Activated T-cell treated with anti-CD3 and anti-CD28 coated beads, Interleukin-2, amount 50 U/mL, for 48 hours (primary cell): ENCODE measurements at places on chromosomes 6 and 20.

DNA sequence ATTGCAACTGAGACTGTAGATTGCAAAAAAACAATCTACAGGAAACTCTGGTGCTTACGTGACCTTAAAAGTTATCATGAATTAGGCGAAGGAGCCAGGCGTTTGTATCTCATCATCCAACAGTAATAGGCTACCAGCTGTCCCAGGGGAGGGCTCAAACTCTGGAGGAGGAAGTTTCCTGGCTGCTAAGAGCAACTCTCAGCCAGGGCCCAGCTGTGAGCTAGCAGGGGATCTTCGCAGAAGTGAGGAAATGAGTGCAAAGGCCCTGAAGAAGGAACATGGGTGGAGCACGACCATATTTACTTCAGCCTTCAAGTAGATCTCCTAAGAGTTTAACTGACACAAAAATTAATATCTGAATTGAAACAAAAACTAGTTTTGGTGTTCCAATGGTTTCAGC, 686.9 kb upstream of the MAP3K7 start:
- DNase-seq, result no peak

GRCh38 chr6:36268478-36269275, 1.2 kb upstream of the PNPLA1 start:
- DNase-seq, result no peak

DNA sequence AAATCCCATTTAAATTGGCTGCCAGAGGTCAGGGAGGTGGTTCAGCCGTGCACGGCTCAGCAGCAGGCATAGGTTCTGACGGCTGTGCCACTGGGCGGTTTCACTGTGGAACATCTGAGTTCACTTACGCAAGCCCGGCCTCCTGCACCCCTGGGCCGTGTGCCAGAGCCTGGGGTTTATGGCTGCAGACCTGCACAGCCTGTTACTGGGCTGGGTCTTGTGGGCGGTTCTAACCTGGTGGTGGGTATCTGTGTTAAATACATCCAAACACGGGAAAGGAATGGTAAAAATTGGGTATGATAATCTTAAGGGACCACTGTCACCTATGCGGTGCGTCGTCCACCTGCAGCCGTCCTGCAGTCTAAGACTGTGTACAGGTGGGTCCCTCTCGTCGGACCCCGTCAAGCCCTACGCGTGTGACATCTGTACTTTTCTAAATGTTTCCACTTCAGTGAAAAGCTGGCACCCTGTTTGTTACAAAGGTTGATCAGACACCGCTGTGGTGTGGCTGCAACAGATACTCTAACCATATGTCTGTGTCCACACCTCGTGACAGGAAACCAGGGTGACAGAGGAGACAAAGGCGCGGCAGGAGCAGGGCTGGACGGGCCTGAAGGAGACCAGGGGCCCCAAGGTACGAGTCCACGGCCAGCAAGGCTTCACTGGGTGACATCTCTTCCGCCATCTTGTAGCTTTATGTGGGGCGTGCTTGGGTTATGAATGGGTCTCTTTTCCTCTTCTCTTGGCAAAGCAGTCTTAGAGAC, 21.5 kb downstream of the COL9A3 start:
- DNase-seq, result no peak

DNA sequence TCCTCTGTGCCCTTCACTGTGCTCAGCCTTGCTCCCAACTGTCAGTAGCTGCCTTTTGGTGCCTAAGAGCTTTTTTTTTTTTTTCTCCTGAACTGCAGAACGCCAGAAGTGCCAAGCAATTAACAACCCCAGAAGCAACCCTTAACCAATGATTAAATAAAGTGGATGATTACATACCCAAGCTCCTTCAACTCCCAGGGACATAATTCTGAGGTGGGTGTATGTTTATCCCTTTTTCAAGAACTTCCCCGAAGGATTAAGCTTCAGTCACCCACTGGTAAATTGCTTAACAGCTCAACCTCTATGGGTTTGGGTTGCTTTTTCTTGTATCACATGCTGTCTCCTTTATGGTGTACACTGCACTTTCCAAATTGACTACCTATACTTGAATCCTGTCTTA, 41.1 kb downstream of the KLHL31 start:
- no peak for DNase-seq

GRCh38 chr6:21538186-21538798, 55.3 kb upstream of the SOX4 start:
- DNase-seq, result no peak

DNA sequence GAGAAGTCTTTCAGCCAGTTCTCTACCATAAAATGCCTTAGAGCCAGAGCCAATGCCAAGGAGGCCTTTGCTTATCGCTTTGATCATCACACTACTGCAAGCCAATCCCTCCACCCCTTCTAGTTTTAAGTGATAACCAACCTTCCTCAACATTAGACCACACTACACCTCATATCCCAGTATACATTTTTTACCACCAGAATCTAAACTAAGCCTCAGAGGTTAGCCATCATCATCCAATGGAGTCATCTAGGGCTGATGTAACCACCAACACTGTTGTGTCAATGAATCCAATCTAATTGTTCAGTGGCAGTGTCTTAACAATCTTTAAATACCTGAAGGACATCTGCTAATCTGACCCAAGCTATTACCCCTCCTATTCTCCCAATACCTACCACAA, 6.4 kb downstream of the ZUP1 start:
- DNase-seq, result no peak

DNA sequence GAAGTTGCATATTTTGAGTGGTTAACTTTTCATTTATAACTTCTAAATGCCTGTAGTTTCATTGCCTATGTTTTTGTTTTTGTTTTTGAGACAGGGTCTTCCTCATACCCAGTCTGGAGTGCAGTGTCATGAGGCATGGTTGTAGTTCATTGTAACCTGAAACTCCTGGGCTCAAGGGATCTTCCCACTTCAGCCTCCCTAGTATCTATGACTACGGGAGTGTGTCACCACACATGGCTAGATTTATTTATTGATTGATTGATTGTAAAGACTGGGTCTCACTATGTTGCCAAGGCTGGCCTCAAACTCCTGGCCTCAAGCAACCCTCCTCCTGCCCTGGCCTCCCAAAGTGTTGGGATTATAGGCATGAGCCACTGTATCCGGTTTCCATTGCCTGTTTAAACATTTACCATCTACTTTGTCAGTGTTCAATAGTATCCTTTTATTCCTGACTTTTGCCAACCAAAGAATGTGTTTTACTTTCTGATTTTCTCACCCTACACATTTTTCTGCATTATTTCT, 144.6 kb downstream of the CDKAL1 start:
- DNase-seq, result no peak

GRCh38 chr6:134795691-134796090, 154.2 kb downstream of the ALDH8A1 start:
- DNase-seq, result no peak

- no peak for DNase-seq
These were observed 91.0 kb upstream of the MEI4 start for GRCh38 chr6:77561768-77562314.

- DNase-seq, result no peak
These were observed 180.6 kb upstream of the HTR1E start for GRCh38 chr6:86756640-86757229.

DNA sequence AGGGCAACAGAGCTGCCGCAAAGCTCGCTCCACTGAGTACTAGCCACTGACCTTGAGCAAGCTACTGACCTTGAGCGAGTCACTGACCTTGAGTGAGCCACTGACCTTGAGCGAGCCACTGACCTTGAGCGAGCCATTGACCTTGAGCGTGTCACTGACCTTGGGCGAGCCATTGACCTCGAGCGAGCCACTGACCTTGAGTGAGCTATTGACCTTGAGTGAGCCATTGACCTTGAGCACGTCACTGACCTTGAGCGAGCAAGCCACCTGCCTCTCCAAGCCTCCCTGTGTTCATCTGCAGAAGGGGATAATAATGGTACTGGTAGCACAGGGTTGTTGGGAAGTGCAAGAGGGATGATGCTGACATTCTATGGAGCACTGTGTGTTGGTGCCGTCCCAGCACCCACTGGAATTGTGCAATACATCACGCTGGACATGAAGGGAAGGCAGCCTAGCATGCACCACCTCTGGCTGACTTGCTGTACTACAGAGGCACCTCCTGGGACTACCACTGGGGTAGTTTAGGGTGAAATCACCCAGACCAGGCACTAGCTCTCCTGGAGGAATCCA, 60.2 kb downstream of the CTCFL start:
- DNase-seq, result no peak

- DNase-seq, result no peak
These were observed 834 bp upstream of the CTSZ start for GRCh38 chr20:59007665-59008511.

DNA sequence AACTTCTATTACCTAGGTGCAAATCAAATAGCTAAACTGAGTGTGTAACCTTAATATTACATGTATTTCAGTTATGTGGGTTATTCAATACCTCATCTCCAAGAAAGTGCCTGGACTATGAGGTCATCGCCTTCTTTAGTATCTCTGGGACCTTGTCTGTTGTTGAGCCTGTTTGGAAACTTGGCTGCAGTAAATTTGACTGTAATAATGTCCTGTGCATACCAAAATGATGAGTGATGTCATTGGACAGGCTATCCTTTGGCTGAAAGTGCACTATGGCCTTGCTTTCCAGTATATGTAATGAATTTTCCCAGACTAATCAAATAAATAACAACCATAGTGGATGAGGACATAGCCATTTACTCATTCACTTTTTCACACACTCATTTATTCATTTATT, 455.1 kb downstream of the ADGRB3 start:
- DNase-seq, result no peak

GRCh38 chr20:14879020-14879697, 541.7 kb upstream of the FLRT3 start:
- DNase-seq, result no peak

GRCh38 chr6:83055366-83055964, 10.2 kb downstream of the UBE3D start:
- no peak for DNase-seq

DNA sequence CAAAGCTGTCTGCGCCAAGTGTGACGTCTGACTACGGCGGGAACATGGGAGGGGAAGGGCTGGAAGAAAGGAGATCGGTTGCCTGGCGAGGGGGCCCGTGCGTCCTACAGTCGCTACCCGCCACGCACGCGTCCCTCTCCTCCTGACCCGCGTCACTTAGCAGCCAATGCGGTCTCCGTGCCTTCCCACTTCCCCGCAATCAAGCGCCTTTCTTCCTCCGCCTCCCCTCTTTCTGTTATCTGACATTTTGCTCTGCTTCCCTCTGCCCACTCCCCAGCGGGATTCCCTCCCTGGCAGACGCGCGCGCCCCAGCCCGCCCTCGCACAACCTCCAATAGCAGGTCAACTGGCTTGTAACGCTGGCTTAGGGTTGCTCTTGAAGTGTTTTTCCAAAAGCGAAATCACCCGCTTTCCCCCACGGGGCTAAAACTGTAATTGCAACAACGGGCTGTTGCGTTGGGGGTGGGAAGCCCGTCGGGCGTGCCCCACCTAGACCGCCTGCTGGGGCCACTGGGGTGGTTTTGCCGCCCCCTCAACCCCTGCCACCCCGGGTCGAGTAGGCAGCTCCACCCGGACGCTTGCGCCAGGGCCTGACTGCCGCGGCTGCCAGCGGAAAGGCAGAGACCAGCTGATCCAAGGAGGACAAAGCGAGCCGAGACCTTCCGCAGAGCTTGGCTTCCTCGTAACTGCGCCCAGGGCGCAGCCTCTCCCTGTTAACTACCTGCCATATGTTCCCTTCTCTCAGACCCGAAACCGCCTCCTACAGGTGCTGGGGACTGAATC, 6.2 kb upstream of the SOX4 start:
- DNase-seq, result peak; percentile 58

GRCh38 chr6:161437851-161438250, 164.0 kb upstream of the AGPAT4 start:
- no peak for DNase-seq

GRCh38 chr20:25077610-25078169, 4.3 kb downstream of the VSX1 start:
- DNase-seq, result no peak

GRCh38 chr20:37309936-37310590, 20.6 kb downstream of the MANBAL start:
- DNase-seq, result no peak

DNA sequence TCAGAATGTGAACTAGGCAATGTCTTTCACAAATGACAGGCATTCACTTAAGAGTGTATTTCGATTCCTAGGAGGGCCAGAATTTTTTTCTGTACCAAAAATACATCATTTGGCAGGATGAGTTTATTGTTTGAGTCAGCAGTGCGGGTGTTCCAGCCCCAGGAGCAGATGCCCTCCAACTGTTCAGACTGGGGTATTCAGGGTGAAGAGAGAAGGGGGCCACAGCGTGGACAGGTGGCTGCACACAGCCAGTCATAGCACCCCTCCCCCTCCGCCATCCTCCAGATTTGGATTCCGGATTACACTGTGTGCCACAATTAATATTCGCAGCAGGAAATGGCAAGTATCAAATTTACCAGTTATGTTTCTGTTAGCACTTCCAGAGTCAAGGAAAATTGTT, 38.6 kb downstream of the RIPOR2 start:
- DNase-seq, result no peak

DNA sequence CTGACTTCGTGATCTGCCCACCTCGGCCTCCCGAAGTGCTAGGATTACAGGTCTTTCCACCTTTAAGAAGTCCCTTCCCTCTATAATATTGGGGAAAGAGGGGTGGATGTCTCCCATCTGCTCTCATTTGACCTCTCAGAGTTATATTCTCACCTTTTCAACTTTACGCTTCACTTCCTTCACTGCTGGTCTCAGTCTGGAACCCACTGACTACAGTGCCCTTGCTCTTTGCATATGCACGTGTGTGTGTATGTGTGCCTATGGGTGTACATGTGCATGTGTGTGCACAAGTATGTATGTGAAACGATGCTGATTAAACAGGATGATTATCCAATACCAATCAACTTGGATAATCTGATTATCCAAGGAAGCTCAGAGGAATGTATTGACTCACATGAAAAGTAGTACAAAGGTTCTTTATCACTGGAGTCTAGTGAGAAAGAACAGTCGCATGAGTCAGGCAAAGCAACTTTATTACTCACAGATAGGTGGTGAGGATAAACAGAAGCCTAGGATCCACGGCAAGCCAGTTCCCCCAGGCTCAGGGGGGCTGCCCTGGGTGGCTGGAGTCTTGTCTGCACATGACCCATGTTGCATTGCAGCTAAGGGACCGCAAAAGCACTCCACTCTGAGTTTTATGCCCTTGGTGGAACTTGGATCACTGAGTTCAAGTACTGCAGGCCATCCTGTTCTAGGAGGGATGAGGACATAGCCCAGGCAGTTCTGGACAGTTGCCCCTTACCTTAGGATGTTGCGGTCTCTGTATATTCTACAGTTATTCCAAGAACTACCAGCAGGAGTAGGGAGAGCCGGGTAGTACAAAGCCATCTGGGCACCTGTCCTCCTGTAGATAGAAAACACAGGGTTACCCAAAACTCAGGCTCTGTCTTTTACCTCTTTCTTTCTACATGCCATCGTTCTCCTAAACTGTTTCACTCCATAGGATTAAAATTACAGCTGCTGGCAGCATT, 50.9 kb downstream of the SNRNP48 start:
- DNase-seq, result no peak
